Activated CD8-positive, alpha-beta memory T cell treated with anti-CD3 and anti-CD28 coated beads for 4 hours (primary cell): ENCODE measurements at places on chromosomes 1 and 21.

GRCh38 chr1:172393354-172393753 is 27.1 kb upstream of the C1orf105 start:
- DNase-seq = no peak

GRCh38 chr1:148263128-148263905 is 111.2 kb upstream of the NBPF11 start:
- DNase-seq = no peak

- DNase-seq = no peak
These were observed 391.8 kb downstream of the DUSP10 start for GRCh38 chr1:221350091-221350490.

DNA sequence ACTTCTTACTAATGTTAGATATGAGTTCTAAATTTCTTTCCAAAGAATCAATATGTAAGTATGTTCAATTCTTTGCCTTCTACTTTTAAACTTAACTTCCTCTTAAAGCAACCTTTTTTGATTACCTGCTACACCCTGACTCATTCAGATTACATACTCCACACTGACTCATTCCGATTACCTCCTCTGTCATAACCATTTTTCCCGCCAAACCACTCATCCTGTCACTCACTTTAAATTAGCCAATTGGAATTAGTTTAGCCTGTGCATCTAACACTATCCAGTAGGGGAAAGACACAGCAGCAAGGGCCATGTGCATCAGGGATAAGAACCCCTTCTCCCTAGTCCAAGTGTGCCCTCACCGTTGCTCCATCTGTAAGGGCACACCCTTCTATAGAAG is 815.5 kb downstream of the BRINP3 start:
- no peak for DNase-seq

DNA sequence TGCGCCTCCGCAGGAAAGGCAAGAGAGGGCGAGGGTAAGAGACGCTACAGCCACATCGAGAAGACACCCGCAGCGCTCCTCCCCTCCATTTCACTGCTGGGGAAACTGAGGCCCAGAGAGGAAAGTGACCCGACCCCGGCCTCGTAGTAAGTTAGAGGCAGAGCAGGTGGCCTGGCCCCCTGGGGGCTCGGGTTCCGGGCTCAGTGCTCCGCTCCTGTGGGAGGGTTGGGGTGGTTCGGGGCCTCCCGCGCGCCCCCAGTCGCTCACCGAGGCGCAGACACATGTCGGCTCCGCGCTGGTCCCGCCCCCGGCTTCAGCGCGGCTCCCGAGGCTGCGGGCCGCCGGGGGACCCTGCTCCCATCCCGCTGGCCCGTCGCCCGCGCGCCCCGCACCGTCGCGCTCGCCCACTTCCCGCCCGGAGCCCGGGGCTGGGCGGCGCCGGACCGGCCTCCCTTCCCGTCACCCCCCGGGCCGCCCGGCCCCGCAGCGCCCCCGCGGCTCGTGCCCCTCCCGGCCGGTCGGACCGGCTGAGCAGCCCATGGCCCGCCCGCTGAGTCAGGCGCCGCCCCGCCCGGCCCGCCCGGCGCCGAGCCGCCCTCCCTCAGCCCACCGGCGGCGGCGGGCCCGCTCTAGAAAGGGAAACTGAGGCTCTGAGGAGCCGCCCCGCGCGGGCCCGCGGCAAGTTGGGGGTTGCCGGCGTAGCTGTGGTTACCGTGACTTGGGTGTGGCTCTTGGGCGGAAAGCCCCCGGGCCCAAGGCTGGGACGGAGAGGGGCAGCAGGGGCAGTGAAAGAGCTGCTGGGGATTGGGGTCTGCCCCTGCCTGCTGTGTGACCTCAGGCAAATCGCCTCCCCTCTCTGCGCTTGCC is at the start of gene TMEM54:
TSS of gene TMEM54 (minus strand) at position 434 of the 867 bp plus-strand sequence. CDS start at position 283, 151 bp downstream.
- DNase-seq = no peak

DNA sequence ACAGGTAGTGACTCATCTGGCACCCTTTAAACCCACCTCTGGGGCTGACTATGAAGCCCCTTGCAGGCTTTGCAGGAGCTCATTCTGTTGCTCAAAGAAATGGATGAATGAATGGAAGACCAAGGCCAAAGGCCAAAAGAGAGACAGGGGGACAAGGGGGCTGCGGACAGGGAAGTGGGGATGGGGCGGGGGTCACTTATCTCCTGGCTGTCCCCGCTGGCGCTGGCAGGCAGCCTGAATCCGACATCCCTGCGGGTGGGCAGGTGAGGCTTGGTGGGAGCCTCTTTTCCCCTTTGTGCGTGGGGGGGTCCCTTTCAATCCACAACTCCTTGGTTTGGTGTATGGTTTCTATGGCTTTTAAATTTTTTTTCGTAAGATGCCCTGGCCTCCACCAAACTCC is 239.6 kb upstream of the C1orf174 start:
- no peak for DNase-seq

DNA sequence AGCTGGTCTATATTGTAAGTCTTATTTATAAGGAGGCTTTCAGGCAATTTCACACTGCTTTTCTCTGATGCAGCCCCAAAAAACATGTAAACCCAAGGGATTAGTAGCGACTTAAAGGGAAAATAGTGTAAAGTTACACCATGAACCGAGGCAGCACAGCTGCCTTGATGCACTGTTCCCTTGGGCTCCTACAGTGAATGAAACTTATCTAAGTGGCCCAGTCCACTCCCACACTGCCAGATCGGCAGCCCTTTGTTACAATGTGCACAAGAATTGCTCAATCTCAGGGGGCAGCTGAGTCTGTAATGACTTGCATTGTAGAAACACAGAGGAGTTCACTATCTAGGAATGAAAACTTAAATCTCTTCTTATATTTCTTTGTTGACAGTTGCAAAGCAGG is 120.8 kb upstream of the ADGRL2 start:
- DNase-seq = no peak

DNA sequence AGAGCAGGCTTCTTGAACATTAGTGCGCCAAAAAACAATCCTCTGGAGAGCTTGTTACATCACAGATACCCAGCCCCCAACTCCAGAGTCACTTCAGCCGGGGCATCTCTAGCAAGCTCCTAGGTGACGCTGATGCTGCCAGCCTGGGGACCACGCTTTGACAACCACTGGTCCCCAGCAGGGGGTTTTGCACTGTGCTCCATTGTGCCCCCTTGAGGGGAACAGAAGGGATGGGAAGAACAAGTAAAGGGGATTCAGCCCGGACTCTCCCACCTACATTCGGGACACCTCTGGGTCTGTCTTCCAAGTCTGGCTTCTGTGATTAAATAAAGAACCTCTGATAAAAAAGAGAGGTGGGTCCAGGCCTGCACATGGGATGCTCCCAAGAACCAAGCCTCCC is 60.4 kb downstream of the ATP5PO start:
- no peak for DNase-seq

DNA sequence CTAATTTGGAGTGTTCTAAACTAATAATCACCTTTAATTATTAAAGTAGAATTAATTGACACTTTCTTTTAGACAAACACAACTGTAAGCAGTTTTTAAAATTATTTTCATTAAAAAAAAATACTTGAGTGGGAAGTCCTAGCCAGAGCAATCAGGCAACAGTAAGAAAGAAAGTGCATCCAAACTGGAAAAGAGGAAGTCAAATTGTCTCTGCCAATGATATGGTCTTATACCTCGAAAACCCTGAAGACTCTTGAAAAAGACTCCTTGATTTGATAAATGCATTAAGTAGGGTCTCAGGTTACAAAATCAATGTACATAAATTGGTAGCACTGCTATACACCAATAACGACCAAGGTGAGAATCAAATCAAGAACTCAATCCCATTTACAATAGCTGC is 83.0 kb upstream of the GADD45A start:
- no peak for DNase-seq

DNA sequence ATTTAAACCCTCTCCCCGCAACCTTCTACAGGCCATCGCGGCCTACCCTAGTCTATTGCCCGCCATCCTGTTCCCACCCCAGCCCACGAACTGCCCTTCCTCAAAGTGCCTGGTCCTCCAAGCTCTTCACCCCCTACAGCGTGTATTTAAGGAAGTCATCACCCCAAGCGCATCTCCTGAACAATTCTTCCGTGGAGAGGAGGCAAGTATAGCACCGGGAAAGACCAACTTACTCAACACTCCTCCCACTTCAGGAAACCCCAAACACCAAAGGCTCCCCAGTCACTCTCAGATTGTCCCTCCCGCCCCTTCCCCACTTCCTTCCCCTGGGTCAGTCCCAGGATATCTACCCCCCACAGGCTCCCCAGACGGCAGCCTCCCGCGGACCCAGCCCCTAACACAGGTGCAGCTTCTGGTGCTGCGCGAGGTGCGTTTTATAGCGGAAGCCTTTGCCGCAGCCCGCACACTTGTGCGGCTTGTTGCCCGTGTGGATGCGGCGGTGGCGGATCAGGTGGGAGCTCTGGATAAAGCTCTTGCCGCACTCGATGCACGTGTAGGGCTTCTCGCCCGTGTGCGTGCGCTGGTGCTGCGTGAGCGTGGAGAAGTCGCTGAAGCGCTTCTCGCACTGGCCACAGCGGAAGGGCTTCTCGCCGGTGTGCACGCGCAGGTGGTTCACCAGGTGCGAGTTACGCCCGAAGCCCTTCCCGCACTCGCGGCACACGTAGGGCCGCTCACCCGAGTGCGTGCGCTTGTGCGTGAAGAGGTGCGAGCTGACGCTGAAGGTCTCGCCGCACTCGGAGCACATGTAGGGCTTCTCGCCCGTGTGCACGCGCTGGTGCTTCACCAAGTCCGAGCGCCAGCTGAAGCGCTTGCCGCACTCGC is 25.5 kb downstream of the ZNF697 start:
- DNase-seq = no peak

DNA sequence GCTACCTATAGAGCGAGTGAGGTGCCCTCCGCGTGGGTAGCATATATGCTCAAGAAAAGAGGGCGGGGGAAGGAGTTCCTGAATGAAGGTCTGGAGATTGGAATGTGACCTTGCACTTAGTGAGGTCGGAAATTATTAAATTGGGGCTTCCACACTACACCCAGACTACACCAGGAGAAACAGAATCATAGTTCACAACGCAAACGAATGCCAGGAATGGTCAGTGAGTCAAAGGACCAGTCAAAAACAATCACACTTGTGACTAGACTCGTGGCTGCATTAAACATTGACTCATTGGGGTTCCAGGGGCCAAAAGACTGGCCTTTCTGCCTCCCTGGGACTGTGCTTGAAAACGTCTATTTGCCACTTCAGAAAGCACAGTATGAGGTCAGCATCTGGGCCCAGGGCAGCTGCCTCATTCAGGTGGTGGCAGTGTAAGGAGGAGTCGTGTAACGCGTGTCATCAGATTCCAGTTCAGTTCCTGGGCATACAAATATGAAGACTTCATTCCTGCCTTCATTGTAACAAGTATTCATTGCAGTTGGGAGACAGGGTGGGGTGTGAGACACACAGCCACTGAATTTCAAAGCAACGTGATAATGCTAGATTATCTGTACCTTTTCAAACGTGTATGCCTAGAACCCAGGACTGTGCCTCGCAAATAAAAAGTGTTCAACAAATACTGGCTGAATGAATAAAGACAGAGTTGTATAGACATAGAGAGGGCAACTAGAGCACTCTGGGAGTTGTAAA is at the start of gene YOD1:
TSS of gene YOD1 (minus strand) at position 18 of the 753 bp plus-strand sequence. CDS start 178 bp downstream, outside the sequence.
- DNase-seq = no peak

DNA sequence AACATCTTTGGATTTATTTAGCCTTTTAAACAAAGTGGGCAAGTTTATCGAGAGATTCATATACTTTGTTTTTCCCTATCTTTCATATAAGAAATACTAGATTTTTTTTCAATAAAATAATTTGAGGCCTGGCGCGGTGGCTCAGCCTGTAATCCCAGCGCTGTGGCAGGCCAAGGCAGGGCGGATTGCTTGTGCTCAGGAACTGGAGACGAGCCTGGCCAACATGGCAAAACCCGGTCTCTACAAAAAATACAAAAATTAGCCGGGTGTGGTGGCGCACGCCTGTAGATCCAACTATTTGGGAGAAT is 1.6 kb upstream of the CDC14A start:
- DNase-seq = no peak

- no peak for DNase-seq
These were observed 186.8 kb downstream of the LTN1 start for GRCh38 chr21:28805885-28806284.

GRCh38 chr1:199508653-199509052 is 518.9 kb upstream of the NR5A2 start:
- no peak for DNase-seq

GRCh38 chr1:205805082-205805711 is 7.8 kb downstream of the SLC41A1 start:
- DNase-seq = no peak

GRCh38 chr1:18875107-18875795 is 15.8 kb upstream of the TAS1R2 start:
- peak; percentile 37 for DNase-seq

- no peak for DNase-seq
These were observed 68.4 kb downstream of the LUZP1 start for GRCh38 chr1:23100074-23100748.

- no peak for DNase-seq
These were observed 32.6 kb upstream of the A3GALT2 start for GRCh38 chr1:33353531-33353930.

- no peak for DNase-seq
These were observed 18.4 kb upstream of the REG4 start for GRCh38 chr1:119829625-119830024.

GRCh38 chr21:29194847-29195246 is 64.4 kb downstream of the MAP3K7CL start:
- no peak for DNase-seq

DNA sequence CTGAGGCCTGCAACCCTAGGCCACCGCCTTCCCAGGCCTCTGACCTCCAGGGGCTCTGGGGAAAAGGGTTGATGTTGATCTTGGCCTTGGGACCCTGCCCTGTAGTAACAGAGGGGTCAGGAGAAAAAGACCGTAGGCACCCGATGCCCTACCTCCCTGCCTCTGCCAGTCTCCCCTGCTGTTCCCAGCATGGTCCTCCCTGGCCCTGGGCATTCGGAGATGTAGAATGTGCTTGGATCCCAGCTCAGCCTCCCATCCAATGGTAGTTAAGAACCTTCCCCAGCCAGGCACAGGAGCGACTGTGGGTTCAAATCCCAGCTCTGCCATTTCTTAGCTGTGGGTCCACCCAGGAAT is 72.0 kb upstream of the TARDBP start:
- no peak for DNase-seq

GRCh38 chr1:70205071-70205433 is 327 bp downstream of the LRRC40 start:
- no peak for DNase-seq

DNA sequence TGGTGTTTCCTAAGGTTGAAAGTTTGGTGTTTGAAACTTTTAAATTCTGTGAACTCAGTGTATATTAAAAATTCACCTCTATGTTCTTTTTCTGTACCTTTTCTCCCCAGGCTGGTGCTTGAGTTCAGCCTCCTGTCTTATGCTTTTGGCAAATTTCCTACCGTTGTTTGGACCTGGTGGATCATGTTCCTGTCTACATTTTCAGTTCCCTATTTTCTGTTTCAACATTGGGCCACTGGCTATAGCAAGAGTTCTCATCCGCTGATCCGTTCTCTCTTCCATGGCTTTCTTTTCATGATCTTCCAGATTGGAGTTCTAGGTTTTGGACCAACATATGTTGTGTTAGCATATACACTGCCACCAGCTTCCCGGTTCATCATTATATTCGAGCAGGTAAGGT is 24.9 kb upstream of the AXDND1 start:
- no peak for DNase-seq

DNA sequence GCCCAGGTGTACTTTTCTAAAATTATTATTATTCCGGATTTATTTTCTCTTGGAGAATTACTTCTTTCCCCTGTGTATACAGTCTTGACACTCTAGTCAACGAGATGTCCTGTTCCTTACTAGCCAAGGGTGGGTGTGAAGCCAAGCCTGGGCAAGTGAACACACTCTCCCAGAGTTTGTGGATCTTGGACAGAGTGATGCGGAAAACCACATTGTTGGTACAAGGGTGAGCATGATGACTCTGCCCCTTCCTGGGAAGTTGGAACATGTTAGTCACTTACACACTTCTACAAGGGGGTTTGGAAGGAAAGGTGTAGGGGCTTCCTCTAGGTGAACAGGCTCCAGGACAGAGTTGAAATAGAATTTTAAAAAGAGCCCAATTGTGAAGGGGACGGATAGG is 20.0 kb upstream of the RD3 start:
- no peak for DNase-seq
